ENCODE measurements at places on chromosomes 6 and 20.
A peak's percentile ranks its signal among the peaks of the same experiment; 100 is the strongest.

DNA sequence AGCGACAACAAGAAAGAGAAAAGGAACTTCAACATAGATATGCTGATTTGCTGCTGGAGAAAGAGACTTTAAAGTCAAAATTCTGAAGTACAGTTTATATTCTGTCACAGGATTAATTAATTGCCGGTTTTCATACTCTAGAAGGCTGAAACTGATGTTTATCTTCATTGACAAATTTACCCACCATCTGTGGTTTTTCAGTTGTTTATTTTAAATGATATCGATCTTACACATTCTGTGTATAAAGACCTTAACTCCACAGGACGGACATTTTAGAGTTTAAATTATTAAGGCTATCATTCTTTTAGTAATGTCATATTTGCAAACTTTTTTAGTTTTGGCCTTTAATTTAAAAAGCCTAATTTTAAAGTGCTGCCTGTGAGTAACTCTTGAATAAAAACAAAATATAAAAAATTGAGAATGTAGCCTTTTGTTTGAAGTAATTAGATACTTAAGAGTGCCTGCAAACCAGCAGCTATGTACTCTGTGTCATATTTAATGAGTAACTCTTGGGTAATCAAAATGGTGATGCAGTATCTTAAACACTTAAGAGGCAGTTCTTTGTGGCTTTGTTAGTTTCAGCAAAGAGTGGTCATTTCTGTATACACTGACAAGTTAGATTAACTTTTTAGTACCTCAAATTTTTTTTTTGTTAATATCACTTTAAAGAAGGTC, 59.3 kb downstream of the CDC5L start:
- DNase-seq, result no peak

- DNase-seq, result no peak
These were observed 25.6 kb downstream of the HLA-G start for GRCh38 chr6:29853245-29853644.

DNA sequence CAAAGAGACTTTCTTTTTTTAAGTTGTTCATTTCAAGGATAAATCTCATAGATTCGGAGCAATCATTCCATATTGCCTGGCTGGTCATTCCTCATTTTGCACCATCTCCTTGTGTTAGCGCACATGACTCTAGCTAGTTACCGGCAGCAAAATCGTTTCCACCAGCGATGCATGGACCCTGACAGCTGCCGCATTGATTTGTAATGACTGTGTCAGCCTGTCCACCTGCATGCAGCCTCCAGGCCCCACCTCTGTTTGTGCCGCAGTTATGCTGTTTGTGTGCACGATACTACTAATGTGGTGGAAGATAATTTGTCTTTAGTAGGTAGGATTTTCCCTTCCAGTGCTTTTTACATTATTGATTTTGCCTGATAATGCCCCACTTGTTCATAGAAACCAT, 164.0 kb downstream of the TBC1D7 start:
- no peak for DNase-seq

- DNase-seq, result peak; percentile 97
These were observed 35.4 kb upstream of the PIM1 start for GRCh38 chr6:37134396-37135191.

DNA sequence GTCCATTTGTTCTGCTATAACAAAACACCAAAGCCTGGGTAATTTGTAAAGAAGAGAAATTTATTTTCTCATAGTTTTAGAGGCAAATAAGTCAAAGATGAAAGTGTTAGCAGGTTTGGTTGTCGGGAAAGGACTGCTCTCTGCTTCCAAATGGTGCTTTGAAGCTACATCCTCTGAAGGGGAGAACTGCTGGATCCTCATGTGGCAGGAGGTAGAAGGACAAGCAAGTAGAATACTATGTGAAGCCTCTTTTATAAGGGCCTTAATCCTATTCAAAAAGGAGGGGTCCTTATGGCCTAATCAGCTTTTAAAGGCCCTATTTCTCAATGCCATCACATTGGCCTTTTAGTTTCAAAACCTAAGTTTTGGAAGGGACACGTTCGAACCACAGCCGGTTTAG, 826.0 kb upstream of the EPHA7 start:
- no peak for DNase-seq

GRCh38 chr6:139402876-139403386, 28.5 kb upstream of the CITED2 start:
- peak; percentile 90 for DNase-seq

- DNase-seq, result no peak
These were observed 370.0 kb upstream of the SPTLC3 start for GRCh38 chr20:12638633-12639312.

DNA sequence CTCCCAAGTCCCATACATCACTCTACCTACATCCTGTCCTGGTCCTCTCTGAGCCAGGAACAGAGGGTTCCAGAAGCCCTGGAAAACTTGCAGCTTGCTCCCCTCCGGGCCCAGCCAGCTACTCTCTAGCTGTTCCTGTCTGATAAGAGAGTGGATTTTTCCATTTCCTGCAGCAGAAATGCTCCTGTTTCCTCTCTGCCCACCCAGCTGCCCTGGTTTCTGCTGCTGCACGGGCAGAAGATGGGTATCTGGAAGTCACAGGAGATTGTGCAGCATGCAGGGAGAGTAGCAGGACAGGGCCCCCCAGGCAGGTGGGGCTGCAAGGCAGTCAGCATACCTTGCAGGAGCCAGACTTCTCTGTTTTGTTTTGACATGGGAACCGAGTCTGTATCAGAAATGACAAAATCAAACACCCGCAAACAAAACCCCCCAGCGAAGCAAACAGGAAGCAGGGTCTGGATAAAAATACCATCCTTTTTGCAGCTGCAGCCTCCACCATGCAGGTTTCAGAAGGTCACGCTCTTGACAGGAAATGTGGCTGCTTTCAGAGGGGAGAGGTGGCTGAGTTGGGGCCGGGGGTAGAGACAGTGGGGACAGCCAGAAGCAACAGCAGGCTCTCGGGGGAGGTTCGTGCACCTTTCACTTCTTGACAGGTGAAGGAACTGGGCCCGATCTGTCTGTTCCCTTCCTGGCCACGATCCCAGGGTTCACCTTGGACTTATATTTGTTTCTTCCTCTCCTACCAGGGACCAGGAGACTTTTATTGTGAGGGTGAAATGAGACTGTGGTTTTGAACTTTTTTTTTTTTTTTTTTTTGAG, 50.8 kb upstream of the FAM83D start:
- DNase-seq, result no peak

- DNase-seq, result no peak
These were observed 706.5 kb upstream of the MAN1A1 start for GRCh38 chr6:120056085-120056484.

GRCh38 chr20:62778601-62779416, 17.5 kb upstream of the MRGBP start:
- DNase-seq, result no peak

DNA sequence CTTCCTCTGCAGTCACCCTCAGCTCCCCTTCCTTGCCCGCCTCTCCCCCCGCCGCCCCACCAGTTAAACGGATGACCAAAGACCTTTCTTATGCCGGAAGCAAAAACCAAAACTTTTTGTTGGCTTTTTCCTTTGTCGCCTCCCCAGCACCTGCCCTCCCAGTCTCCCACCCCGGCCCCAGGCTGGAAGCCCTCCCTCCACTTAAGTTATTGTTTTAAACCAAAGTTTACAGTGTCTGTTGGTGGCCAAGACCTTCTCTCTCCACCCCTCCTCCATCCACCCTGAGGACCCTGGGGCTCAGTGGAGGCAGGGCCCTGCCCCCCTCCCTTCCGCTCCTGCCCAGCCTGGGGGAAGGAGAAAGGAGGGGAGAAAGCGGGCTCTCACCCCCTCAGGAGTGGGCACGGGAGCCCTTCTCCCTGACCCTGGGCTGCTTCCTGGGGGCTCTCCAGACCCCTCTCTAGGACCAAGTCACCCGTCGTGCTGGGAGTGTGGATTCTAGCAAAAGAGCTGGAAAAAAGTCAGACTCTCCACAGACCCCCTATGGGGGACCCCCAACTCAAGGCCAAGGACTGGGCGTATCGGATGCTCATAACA, 38.3 kb upstream of the MDFI start:
- DNase-seq, result no peak

DNA sequence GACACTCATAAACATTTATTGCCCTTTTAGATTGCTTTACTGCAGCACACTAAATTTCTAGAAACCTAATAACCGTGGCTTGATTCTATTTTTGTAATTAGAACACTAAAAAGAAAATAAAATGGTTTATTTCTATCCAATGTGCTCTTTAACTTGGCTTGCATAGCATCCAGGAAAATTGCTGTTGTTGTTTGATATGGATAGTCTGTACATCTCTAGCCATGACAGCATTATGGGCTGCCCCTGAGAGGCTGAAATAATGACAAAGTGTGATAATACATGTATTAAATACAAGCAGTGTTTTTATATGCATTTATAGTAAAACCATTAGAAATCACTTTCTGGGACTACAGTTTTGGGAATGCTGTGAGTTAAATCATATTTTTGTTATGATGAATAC, 472.5 kb downstream of the EPM2A start:
- no peak for DNase-seq

DNA sequence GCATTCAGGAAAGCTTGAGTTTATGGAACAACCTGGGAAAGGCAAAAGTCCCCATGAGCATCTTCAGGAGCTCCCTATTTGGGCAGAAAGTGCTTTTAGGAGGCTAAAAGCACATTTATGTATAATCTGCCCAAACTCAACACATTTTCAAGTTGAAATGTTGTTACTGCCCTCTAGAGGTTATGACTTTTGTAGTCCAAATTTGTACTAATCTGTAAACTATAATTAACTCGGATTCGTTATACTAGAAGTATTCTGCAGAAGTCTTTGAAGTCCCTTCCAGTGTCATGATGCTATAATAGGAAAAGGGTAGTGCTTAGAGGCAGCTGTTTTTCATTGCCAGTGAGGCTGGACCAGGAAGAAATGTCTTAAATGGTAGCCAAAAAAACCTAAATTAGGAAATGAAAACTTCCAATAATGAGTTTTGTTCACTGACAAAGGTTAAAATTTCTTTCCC, 44.8 kb upstream of the EMILIN3 start:
- DNase-seq, result no peak

DNA sequence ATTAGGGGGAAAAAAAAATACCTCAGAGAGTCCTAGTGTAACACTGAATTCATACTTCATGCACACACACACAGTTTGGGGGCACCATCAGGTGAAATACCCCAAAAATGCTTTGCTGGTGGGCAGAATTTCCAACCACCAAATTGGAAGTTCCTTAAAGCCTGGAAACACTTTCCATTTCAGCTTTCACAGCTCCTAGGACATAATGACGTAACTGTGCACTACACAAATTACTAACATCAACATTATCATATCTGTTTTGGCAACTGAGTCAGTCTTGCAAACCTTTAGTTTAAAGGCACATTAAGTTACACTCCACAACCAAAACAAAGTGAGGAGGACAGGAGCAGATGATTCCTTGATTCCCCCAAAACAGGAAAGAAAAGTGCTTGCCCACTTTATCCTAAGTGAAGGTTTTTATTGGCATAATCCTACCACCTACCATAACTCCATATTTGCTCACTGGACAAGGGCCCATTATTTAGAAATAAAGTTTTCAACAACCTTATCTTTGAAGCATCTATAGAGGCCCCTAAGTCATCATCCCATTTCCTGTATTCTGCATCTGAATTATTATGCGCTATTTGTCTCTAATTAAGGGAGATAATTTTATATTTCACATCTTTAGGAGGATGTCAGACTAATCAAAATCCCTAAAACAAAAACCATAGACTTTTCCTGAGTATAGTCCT, 3.4 kb downstream of the MBOAT1 start:
- no peak for DNase-seq

DNA sequence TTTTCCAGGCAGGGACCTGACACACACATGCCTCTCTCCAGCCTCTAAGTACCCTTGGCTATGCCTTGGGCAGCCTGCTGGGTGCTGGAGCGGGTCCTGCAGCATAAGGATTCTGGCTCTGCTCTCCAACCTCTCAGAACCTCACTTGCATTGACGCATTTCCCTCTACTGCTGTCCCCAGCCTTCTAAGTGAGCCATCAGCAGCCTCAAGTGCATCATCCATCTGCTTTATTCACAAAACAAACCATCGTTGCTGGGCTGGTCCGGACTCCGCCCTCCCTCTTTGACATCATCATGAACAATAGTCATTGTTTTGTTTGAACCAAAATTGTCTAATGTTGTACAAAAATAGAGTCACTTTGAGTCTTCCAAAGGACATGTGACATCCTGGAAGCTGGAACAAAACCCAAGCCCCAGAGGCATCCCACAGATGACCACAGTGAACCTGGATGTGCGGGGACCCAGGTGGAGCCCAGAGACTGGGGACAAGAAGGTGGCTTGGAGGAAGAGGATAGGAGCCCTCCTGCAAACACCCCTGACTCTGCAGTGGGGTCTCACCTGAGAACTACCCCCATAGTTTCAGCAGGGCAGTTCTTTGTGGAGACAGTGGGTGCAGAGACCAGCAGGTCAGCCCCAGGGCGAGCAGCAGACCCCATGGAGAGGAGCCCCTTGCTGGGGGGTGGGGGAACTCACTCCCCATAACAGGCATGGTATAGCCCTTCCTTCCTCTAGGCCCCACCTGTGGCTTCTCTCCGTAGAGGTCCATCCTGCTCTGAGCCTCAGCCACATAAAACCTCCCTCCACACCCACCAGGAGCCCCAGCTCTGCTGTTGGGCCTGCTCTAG, 230.1 kb downstream of the SYNDIG1 start:
- no peak for DNase-seq

DNA sequence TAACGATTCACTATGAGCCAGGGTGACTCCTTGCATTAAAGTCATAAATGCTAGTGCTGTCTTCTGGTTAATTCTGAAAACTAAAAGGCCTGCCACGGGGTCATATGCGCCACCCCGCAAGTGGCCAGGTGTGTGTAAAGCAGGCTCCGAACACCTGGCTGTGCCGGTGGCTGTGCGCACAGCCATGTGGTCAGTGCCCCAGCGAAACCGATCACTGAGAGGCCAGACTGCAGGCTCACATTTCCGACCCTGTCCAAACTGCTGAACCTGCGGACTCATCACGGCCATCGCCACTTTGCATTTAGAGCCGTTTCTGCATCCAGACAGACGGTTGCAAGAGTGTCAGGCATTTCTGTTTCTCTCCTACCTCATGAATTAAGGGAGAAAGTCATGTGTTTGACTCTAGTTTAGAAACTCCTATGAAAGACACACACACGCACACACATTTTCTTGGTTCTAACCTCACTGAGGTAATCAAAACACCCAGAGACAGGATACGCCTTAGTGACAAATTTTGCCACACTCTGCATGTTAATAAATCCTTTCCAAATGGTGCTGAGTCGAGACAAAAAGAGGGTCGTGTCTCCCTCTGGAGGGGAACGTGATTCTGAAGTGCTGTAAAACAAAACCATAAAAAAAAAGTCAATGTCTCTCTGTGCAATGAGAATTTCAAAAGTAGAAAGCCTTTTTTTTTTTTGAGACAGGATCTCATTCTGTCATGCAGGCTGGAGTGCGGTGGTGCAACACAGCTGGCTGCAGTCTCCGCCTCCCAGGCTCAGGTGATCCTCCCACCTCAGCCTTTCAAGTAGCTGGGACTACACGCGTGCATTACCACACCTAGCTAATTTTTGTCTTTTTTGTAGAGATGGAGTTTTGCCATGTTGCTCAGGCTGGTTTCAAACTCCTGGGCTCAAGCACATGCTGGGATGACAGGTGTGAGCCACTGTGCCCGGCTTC, 31.0 kb upstream of the TCFL5 start:
- no peak for DNase-seq

GRCh38 chr6:6008648-6009421, 2.1 kb upstream of the NRN1 start:
- DNase-seq, result peak; percentile 43

Data from brain microvascular endothelial cell (primary cell).